NCI-H1930 (cell line): ENCODE measurements at places on chromosomes 16 and 17.

GRCh38 chr16:58037365-58038057, 12.0 kb downstream of the MMP15 start:
- no peak for DNase-seq

- DNase-seq, result no peak
Measured at GRCh38 chr16:11011326-11011725, 67.0 kb downstream of the CLEC16A start.

DNA sequence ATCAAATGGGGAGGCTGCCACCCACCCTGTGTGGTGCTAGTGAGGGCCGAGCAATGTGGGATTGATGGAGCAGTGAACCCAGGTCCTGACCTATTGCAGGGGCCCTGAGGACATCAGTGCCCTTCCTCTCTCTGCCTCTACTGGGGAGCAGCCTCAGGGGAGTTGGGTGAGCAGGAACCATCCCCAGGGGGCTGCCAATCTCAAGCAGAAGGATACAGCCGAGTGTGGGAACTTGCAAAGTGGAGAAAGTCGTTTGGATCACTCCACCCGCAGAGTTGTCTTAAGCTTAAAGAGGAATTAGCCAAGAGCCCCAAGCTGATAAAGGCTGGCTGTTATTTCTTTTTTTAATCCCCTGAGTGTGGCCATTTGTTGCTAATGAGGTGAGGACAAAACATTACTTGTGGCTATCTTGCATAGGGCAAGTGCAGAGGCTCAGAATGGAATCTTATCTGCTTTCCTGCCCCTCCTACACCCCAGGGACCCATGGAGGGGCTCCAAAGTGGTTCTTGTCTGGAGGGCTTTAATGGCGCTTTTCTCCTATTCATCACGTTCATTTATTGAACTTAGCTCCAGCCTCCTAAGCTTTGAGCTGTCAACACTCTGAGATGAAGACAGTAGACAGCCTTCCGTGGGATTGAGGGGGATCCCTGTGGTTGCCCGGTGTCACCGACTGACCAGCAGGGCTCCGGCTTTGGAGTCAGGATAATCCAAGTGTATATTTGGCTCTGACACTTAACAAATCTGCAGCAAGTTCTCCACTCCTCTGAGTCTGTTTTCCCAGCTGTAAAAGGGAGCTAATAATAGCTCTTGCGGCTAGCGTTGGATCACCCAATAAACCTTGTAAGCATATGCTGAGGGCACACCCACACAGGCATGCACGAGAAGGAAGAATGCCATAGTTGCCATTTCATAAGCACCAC, 45.1 kb downstream of the MYH11 start:
- no peak for DNase-seq

- DNase-seq, result no peak
Measured at GRCh38 chr17:48724251-48725003, 1.4 kb downstream of the PRAC2 start.

DNA sequence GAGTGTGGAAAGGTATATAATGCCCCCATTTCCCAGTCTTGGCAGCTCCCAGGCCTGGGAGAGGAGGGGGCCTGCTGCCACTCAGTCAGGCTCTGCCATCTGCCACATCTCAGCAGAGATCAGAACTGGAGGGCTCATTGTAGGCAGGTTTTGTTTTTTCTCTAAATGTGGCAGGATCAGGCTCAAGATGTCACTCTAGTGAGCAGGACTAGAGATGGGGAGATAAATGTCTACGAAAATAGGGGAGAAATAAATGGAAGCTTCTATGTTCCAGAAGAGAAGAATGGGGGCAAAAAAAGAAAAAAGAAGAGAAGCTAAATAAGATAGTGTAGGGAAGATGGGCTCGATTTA, 13.9 kb downstream of the NXPH3 start:
- no peak for DNase-seq

DNA sequence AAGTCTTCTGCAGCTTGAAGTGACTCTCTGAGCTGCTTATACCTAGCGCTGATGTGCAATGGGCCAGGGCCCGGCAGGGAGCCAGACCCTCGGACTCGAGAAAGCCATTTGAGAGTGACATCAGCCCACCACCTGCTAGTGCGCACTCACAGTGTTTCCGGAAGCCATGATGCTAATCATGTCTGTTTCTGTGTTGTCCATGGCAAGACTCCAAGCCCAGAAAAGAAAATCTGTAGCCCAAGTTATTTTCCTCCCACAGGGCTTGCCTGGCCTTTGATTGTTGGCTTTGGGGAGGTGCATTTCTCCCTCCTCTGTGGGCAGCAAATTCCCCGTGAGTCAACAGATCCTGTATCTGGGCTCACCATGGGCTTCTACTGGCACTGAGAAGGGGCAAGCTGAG, 1.8 kb upstream of the CDRT4 start:
- DNase-seq, result no peak

GRCh38 chr16:11047939-11048800, 103.8 kb downstream of the CLEC16A start:
- no peak for DNase-seq

DNA sequence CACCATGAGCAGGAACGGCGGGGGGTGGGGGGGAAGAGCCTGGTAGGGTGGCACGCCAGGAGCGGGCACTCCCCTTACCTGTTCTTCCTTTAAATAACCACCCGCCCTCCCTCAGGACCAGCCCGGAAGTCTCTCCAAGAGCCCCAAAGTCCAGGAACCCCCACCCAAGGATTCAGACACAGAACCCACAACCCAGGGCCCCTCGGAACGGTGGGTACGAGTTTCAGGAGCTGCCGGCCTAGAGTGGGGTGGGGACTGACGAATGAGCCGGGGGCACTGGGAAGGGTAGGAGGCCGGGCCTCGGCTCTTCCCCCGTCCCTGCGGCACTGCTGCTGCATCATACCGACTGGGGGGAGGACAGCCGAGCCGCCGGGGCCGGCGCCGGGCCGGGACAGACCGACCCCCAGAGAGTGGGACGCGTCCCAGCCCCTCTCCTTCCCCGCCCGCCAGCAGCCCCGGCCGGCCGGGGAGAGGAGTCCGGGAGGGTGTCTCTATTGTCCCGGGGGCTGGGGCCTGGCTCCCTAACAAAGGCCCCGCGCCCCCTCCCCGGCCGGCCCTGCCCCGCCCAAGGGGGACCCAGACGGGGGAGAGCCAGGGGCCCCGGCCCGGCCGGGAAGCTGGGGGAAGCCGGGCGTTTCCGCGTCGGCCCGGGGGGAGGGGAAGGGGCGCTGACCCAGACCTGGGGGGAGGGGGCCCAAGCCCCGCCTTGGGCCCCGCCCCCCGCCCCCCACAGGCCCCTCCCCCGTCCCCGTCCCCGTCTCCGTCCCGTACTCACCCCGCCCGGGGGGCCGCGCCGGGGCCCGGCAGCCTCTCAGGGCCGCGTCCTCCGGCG, 747 bp downstream of the ATXN7L3 start:
- DNase-seq, result peak; percentile 53

GRCh38 chr16:7313170-7313569, 19.5 kb upstream of the RBFOX1 start:
- DNase-seq, result no peak

GRCh38 chr17:78202666-78203065, 11.4 kb upstream of the BIRC5 start:
- no peak for DNase-seq

- DNase-seq, result no peak
Measured at GRCh38 chr16:12611006-12611477, 192.6 kb downstream of the CPPED1 start.

GRCh38 chr17:77395501-77396048, 254.8 kb downstream of the SEC14L1 start:
- no peak for DNase-seq

DNA sequence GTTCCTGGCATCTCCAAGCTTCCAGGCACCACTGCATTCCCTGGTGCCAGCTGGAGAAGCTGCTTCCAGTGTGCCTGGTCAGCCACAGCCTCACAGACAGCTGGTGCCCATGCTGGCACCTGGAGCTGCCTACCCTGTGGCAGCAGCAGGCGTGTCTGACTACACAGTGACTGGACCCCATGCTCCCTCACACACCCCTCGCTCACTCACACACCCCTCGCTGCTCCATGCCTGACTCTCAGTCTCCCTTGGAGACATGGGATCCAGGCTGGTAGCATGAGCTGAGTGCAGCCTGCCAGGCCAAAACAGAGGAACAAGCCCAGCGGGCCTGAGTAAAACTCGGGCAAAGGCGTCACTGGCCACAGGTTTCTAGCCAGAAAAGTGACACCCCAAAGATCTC, 59.1 kb upstream of the SMIM36 start:
- no peak for DNase-seq

DNA sequence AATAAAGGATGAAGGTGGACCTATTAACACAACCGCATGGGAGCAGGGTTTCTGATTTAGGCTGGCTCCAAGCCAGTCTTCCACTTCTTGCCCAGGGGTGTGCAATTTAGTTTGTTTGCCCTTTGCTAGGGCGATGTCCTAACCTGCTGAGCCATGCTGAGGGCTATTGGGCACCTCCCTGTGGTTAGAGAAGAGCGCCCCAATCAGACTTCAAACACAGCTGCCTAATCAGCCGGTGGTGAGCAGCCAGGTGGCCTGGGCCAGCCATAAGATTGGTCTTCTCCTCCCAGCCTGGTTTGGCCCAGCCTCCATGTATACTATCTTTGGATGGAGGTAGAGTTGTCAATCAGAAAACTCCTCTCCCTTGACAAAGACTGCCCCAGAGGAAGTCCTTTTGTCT, 15.7 kb downstream of the TMEM94 start:
- DNase-seq, result no peak

DNA sequence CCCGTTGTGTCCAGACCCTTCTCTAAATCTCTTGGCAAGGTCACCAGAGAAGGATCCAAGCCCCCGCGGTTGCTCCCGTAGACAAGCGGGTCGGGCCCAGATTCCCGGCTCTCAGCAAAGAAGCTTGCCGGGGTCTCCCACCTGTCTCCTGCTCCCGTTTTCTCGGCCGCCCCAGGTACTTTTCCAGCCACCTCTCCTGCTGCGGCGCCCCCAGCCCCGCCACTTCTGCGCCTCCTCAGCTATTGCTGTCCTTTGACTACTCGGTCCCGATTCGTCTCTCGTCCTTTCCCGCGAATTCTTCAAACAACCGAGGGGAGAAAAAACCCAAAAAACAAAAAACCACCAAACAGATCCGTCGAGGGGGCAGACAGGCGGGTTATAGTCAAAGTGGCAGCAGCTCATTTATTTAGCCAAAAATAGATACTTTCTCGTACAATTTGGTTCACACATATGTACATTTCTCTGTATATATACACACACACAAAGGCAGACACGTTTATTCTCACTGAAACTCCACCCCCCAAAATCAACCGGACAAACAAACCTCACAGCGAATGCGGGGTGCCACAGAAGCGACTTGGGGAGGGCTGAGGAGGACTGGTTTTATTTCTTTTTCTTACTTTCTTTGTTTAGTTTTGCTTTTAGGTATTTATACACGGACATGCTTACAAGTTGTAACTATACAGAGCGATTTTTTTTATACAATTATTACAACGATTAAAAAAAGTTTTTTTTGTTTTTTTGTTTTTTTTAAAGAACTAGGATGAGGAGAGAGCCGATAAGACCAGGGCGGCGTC, 3.5 kb downstream of the IRX3 start:
- DNase-seq, result no peak

GRCh38 chr17:81821603-81822311, 11.3 kb downstream of the MCRIP1 start:
- no peak for DNase-seq
